ENCODE measurements at places on chromosomes 16 and 17.

GRCh38 chr16:10070591-10070990 is 111.6 kb downstream of the GRIN2A start:
- H3K27ac ChIP-seq = no peak overlapping the region
- DNase-seq = no peak
- H3K27me3 ChIP-seq = peaks cover 13% of the 10 kb centered on the region
- H3K4me3 ChIP-seq = no peak overlapping the region

DNA sequence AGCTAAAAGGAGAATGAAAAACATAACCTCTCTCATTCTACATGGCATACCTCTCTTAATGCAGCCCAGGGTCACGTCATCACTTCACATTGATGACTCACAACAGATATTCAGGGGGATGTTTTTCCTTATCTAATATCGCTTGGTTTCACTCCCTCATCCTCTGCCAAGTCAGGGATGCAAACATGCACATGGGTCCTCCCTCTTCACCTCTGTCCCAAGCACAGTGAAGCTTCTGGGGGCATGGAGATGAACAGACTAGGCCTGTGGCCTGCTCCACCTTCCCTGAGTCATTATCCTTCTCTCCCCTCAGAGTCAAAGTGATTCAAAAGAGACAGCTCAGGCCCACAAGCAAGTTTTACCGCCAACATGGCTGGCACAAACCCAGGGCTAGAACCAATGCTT is 2.3 kb upstream of the MT2A start:
- H3K4me3 ChIP-seq = peak overlapping the region; percentile 69
- peak overlapping the region; percentile 99 for H3K27ac ChIP-seq
- peaks cover 27% of the 10 kb centered on the region for H3K4me1 ChIP-seq
- H3K36me3 ChIP-seq = no peaks in the 10 kb centered on the region

DNA sequence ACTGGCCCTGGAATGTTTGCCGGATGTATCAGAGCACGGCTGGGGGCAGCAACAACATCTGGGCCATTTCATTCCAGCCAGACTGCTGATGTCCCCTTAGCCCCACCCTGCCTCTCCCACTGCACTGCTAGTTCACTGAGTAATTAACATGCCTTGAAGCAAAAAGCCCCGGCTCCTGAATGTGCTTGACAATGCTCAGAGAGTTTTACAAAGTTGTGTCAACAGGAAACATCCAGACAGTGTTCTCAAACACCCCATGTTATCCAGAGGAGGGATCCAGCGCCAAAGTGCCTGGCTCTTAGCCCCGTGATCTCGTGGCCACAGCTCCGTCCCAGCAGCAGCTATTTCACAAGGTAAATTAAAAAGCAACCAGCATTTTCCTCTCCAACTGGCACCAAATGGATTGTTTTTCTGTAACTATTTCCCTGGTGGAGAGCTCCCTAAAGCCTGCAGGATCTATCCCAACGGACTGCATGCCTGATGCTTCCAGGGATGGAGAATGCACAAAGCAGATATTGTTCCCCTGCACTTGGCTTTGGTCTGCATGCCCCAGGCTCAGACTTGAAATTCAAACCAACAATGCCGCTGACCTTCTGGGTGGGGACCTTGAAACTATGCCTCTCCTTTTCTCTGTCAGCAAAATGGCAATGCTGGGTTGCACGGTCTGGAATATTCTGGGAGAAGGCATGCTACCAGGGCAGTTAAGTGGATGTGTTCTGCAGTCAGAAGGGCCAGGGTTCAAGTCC is 115.6 kb upstream of the CDH5 start:
- H3K4me3 ChIP-seq = peak overlapping the region; percentile 48
- H3K36me3 ChIP-seq = no peaks in the 10 kb centered on the region
- peak; percentile 81 for DNase-seq
- no peaks in the 10 kb centered on the region for H3K27me3 ChIP-seq
- peaks cover 9% of the 10 kb centered on the region for H3K4me1 ChIP-seq

DNA sequence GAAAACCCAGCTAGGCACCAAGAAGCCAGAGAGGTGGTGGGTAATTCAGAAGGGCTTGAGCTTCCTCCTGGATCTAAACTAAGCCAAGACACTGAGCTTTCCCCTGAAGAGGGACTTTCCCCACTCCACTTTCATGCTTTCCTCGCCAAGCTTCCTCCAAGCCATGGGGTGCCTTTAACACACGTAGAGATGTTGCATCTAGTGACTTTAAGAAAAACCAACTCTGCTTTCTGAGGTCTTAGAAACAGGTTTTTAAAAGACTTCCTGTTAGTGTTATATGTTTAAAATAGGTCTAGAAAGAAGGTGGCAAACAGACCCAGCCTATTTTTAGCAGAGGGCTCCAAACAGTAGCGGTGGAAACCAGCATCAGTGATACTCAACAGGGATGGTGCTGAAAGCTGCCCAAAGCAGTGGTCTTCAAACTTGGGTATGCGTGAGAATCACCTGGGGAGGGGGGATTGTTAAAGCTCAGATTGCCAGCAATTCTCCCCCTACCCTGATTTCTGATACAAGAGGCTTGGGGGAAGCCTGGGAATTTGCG is 585.6 kb downstream of the CDH13 start:
- DNase-seq = no peak
- peaks cover 2% of the 10 kb centered on the region for H3K4me1 ChIP-seq
- H3K36me3 ChIP-seq = no peaks in the 10 kb centered on the region
- H3K27ac ChIP-seq = no peak overlapping the region

DNA sequence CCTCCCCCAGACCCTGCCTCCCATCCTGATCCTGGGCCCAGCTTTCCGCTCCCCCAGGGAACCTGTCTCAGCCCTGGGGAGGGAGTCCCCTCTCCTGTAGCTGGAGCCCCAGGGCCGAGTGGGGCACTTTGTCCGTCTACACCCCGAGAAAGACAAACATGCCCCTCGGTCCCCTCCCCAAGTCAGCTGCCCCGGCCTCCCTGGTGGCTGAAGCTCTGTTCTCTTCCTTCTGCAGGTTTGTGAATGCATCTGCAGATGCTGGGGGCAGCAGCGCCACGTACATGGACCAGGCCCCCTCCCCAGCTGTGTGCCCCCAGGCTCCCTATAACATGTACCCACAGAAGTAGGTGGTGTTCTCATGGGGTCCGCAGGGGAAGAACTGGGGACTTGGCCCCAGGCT is 20.8 kb downstream of the STAT5A start:
- peaks cover 37% of the 10 kb centered on the region for H3K36me3 ChIP-seq
- DNase-seq = no peak
- peaks cover 15% of the 10 kb centered on the region for H3K4me1 ChIP-seq

- H3K4me1 ChIP-seq = peaks cover 56% of the 10 kb centered on the region
- no peaks in the 10 kb centered on the region for H3K27me3 ChIP-seq
- peak overlapping the region; percentile 81 for H3K27ac ChIP-seq
- H3K36me3 ChIP-seq = no peaks in the 10 kb centered on the region
- H3K4me3 ChIP-seq = peak overlapping the region; percentile 56
Observed at GRCh38 chr17:50272711-50273653, 1.3 kb upstream of the TMEM92 start.

DNA sequence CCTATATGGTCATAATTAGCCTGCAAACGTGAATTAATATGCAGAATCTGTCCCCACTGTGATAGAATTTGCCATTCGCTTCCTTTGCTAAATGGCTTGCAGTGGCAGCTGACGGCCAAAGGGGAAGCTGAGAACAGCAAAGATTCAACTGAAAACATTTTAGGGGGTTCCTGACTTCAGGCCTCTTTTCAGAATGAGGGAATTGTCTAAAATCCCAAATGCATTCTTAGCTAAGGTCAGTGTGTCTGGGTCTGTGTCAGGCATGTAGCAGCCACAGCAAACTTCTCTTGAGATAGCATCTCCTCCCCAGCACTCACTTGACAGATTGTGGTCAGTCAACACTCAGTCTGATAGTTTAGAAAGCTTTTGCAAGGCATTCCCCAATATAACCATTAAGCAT is 701.1 kb downstream of the WWOX start:
- no peaks in the 10 kb centered on the region for H3K27me3 ChIP-seq
- no peak for DNase-seq
- H3K4me3 ChIP-seq = no peak overlapping the region
- no peaks in the 10 kb centered on the region for H3K36me3 ChIP-seq
- H3K27ac ChIP-seq = no peak overlapping the region

DNA sequence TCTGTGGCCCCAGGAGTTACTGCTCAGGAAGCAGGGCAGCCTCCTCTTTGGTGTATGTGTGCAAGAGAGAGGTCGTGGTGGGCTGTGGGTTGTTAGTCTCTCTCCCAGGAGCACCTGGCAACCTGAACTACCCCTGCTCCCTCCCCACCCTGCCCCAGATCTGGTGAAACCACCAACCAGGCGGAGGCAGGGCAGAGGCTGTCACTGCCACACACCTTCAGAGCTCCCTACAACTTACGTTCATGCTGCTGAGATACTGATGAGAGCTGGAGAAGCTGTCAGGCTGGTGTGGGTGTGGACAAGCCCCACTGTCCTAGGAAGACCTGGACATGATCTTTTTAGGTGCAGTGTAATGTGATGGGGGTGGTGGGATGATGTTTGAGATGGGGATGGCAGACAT is 24.3 kb downstream of the GOSR2 start:
- H3K27me3 ChIP-seq = peaks cover 54% of the 10 kb centered on the region
- no peak overlapping the region for H3K27ac ChIP-seq
- H3K36me3 ChIP-seq = peaks cover 2% of the 10 kb centered on the region
- DNase-seq = no peak
- H3K4me1 ChIP-seq = peaks cover 12% of the 10 kb centered on the region
- no peak overlapping the region for H3K4me3 ChIP-seq

DNA sequence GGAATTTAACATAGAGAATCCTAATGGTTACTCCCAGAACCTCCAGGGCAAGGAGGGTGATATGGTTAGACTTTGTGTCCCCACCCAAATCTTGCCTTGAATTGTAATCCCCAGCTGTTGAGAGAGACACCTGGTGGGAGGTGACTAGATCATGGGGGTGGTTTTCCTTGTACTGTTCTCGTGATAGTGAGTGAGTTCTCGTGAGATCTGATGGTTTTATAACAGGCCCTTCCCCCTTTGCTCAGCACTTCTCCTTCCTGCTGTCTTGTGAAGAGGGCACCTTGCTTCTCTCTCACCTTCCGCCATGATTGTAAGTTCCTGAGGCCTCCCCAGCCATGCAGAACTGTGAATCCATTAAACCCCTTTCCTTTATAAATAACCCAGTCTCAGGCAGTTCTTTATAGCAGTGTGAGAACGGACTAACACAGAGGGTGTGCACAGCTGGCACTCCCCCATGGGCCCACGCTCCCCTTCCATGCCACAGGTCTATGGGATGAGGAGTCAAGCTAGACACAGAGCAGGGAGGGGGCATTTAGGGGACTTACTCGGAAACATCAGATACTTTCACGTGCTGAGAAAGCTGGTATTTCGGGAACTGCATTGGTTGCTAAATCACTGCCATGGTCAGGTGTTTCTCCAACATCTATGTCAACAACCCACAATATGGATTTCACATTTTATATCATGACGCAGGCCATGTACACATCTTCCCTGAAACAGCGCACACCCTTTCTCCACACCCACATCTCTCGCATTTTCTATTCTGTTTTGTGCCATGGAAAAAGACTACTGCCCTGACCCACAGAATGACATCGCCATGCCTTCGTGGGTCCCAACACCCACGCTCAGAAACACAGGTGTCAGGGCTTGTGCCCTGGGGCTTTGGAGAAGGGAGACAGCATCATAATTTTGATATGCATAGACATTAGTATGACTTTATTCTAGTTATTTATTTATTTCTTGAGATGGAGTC is 199.1 kb upstream of the GSE1 start:
- H3K27ac ChIP-seq = no peak overlapping the region
- no peaks in the 10 kb centered on the region for H3K27me3 ChIP-seq
- no peak for DNase-seq
- H3K4me3 ChIP-seq = no peak overlapping the region
- H3K4me1 ChIP-seq = peaks cover 14% of the 10 kb centered on the region
- H3K36me3 ChIP-seq = peaks cover 12% of the 10 kb centered on the region

- H3K36me3 ChIP-seq = peaks cover 48% of the 10 kb centered on the region
Observed at GRCh38 chr16:70768203-70768580, 32.8 kb downstream of the VAC14 start.

GRCh38 chr16:945271-946047 is 25.3 kb downstream of the LMF1 start:
- no peak overlapping the region for H3K4me3 ChIP-seq
- no peak for DNase-seq
- H3K4me1 ChIP-seq = no peaks in the 10 kb centered on the region
- no peak overlapping the region for H3K27ac ChIP-seq
- H3K27me3 ChIP-seq = no peaks in the 10 kb centered on the region

GRCh38 chr16:58027916-58028455 is 2.4 kb downstream of the MMP15 start:
- H3K27ac ChIP-seq = no peak overlapping the region
- peaks cover 11% of the 10 kb centered on the region for H3K36me3 ChIP-seq
- peaks cover 45% of the 10 kb centered on the region for H3K4me1 ChIP-seq
- peaks cover 40% of the 10 kb centered on the region for H3K27me3 ChIP-seq
- H3K4me3 ChIP-seq = no peak overlapping the region

- H3K27ac ChIP-seq = no peak overlapping the region
- no peak overlapping the region for H3K4me3 ChIP-seq
- no peaks in the 10 kb centered on the region for H3K36me3 ChIP-seq
- H3K27me3 ChIP-seq = peaks cover 27% of the 10 kb centered on the region
Observed at GRCh38 chr17:6061290-6061689, 8.9 kb upstream of the WSCD1 start.

All from mesenchymal stem cell (in vitro differentiated cells and primary cell).